Renal cortical epithelial cell (primary cell): ENCODE measurements at places on chromosomes 6 and 20. TPM values are rescaled to one million over a fixed set of nuclear protein-coding genes. Genes with fewer than 3 reads are reported as not detected.

The CST2 gene
- total RNA-seq, result not detected in 2 replicates

The LRFN2 gene
- not detected in 2 replicates for total RNA-seq

The RNF217 gene
- total RNA-seq, result 14.6 and 27.7 TPM in 2 replicates

The RAD21L1 gene
- 0.35 TPM in 1 of 2 replicates, not detected in the other for total RNA-seq

The ACAT2 gene
- total RNA-seq, result 17.4 and 140 TPM in 2 replicates

The OSER1 gene
- total RNA-seq, result 36.5 and 39.8 TPM in 2 replicates

The SLC32A1 gene
- not detected in 2 replicates for total RNA-seq

The TRIM10 gene
- under 0.01 TPM in 1 of 2 replicates, not detected in the other for total RNA-seq

The PTGIS gene
- total RNA-seq, result 0.52 and 7.1 TPM in 2 replicates

The THBD gene
- 0.99 and 2.4 TPM in 2 replicates for total RNA-seq

The MOG gene
- total RNA-seq, result not detected in 2 replicates

The BMP6 gene
- 0.69 and 0.75 TPM in 2 replicates for total RNA-seq

The HLA-DPA1 gene
- 7.0 and 9.7 TPM in 2 replicates for total RNA-seq

The TRIM15 gene
- total RNA-seq, result 0.17 TPM in 1 of 2 replicates, not detected in the other

The GLP1R gene
- not detected in 2 replicates for total RNA-seq

The TRMT6 gene
- 15.1 and 18.8 TPM in 2 replicates for total RNA-seq

The HTR1B gene
- 0.15 and 0.17 TPM in 2 replicates for total RNA-seq

The EBF4 gene
- total RNA-seq, result 2.6 and 5.1 TPM in 2 replicates

The LPA gene
- not detected in 2 replicates for total RNA-seq

The ADGB gene
- total RNA-seq, result not detected in 2 replicates

The ASIP gene
- not detected in 2 replicates for total RNA-seq

The DYNLT2 gene
- total RNA-seq, result 0.35 and 0.75 TPM in 2 replicates

The WFDC5 gene
- not detected in 2 replicates for total RNA-seq

The EEF1A2 gene
- total RNA-seq, result 4.5 and 29.3 TPM in 2 replicates

The OLIG3 gene
- total RNA-seq, result not detected in 2 replicates

The BPIFB6 gene
- not detected in 2 replicates for total RNA-seq

The HDGFL1 gene
- not detected in 2 replicates for total RNA-seq

The GFOD1 gene
- total RNA-seq, result 5.0 and 5.2 TPM in 2 replicates

The UST gene
- total RNA-seq, result 0.87 and 2.8 TPM in 2 replicates

The KCNQ2 gene
- total RNA-seq, result not detected in 2 replicates

The GINM1 gene
- 70.5 and 91.2 TPM in 2 replicates for total RNA-seq

The GTF2H4 gene
- total RNA-seq, result 17.2 and 24.2 TPM in 2 replicates

The GRIK2 gene
- total RNA-seq, result 0.40 TPM in 1 of 2 replicates, not detected in the other

The HLA-DRB5 gene
- 0.20 and 0.87 TPM in 2 replicates for total RNA-seq

The PKIB gene
- total RNA-seq, result 3.6 and 29.3 TPM in 2 replicates

The C20orf202 gene
- total RNA-seq, result 0.10 TPM in 1 of 2 replicates, not detected in the other

The SAPCD1 gene
- 0.50 and 0.69 TPM in 2 replicates for total RNA-seq

The CRISP1 gene
- not detected in 2 replicates for total RNA-seq

The CDK19 gene
- 8.2 and 20.0 TPM in 2 replicates for total RNA-seq

The SOX18 gene
- total RNA-seq, result 0.05 and 0.17 TPM in 2 replicates

The GNRH2 gene
- not detected in 2 replicates for total RNA-seq

The PHACTR1 gene
- total RNA-seq, result 1.9 and 3.9 TPM in 2 replicates

The WFDC13 gene
- not detected in 2 replicates for total RNA-seq

The ZFP57 gene
- 0.10 and 0.69 TPM in 2 replicates for total RNA-seq

The SLC23A2 gene
- total RNA-seq, result 3.6 and 10.8 TPM in 2 replicates

The TAAR6 gene
- not detected in 2 replicates for total RNA-seq

The MSH5 gene
- 4.4 and 6.6 TPM in 2 replicates for total RNA-seq

The ATP9A gene
- 33.0 and 60.6 TPM in 2 replicates for total RNA-seq
